ENCODE measurements at places on chromosomes 7 and 10.
A peak's percentile ranks its signal among the peaks of the same experiment; 100 is the strongest.

GRCh38 chr10:123536176-123536845 is 129.8 kb upstream of the GPR26 start:
- DNase-seq: no peak
- H3K4me1 ChIP-seq: no peaks in the 10 kb centered on the region
- no peak overlapping the region for H3K27ac ChIP-seq
- H3K36me3 ChIP-seq: no peaks in the 10 kb centered on the region

DNA sequence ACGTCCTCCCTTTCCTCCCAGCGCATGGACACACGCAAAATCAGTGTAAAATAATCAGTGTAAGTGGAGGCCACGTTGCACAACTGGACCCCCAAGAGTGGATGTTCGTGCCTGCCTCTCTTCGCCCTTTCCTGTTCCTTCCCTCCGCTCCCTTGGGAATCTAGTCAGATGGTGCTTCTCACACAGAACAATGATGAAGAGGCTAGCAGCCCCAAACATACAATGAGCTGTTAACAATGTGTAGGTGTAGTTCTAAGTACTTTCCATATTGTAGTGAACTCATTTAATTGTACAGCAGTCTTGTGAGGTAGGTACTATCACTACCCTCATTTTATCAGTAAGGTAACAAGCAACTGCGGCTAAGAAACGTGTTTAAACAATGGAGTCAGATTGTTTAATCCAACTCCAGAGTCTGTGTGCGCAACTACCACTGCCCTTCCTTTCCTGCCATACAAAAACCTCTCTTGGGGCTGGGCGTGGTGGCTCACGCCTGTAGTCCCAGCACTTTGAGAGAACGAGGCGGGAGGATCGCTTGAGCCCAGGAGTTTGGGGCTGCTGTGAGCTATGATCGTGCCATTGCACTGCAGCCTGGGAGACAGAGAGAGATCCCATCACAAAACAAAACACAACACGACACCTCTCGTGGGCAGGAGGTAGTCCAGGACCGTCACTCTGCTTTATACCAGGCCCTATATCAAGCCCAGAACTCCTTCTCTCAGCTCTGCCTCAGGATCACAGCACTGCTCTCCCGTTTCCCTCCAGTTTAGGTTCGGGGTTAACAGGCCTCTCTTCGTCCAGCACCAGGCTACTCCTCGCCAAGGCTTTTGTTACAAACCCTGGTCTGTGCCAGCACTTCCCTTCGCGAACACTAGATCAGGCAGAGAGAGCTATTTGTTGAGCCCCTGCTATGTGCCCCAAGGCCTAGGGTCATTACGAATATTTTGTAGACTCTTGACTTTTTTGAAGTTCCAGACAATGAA is 1.1 kb downstream of the FKBP9 start:
- peak; percentile 64 for DNase-seq
- H3K27me3 ChIP-seq: no peaks in the 10 kb centered on the region
- no peaks in the 10 kb centered on the region for H3K36me3 ChIP-seq

DNA sequence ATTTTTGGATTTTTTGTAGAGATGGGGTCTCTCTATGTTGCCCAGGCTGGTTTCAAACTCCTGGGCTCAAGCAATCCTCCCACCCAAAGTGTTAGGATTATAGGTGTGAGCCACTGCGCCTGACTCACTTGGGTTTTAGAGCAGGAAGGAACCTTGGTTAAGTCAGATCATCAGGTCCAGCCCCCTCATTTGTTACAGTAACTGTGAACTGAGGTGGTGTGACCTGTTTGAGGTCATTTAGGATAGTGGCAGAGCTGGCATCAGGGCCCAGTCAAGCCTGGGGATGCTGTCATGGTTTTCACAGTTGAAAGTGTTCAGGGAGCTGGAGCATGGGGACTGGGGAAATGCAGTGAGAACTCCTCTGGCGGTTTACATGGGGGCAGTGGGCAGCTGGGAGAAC is 159.6 kb downstream of the TAX1BP1 start:
- no peaks in the 10 kb centered on the region for H3K27me3 ChIP-seq
- H3K27ac ChIP-seq: no peak overlapping the region
- H3K4me1 ChIP-seq: peaks cover 26% of the 10 kb centered on the region
- no peak for DNase-seq
- peaks cover under 1% of the 10 kb centered on the region for H3K36me3 ChIP-seq
- H3K4me3 ChIP-seq: no peak overlapping the region

- H3K4me1 ChIP-seq: peaks cover 4% of the 10 kb centered on the region
- no peak overlapping the region for H3K27ac ChIP-seq
- no peaks in the 10 kb centered on the region for H3K27me3 ChIP-seq
These were observed 7.4 kb downstream of the POLR1F start for GRCh38 chr7:19701471-19701870.

GRCh38 chr7:1761097-1761496 is 91.0 kb downstream of the ELFN1 start:
- no peaks in the 10 kb centered on the region for H3K36me3 ChIP-seq
- H3K27me3 ChIP-seq: no peaks in the 10 kb centered on the region
- peaks cover 12% of the 10 kb centered on the region for H3K4me1 ChIP-seq
- no peak for DNase-seq

- no peaks in the 10 kb centered on the region for H3K36me3 ChIP-seq
- peaks cover 72% of the 10 kb centered on the region for H3K27me3 ChIP-seq
These were observed 293.8 kb downstream of the TCERG1L start for GRCh38 chr10:131017566-131018285.

GRCh38 chr10:86217371-86218080 is 149.1 kb downstream of the GRID1 start:
- no peak overlapping the region for H3K27ac ChIP-seq
- H3K4me3 ChIP-seq: no peak overlapping the region
- no peaks in the 10 kb centered on the region for H3K36me3 ChIP-seq
- H3K4me1 ChIP-seq: no peaks in the 10 kb centered on the region
- H3K27me3 ChIP-seq: peaks cover 12% of the 10 kb centered on the region

DNA sequence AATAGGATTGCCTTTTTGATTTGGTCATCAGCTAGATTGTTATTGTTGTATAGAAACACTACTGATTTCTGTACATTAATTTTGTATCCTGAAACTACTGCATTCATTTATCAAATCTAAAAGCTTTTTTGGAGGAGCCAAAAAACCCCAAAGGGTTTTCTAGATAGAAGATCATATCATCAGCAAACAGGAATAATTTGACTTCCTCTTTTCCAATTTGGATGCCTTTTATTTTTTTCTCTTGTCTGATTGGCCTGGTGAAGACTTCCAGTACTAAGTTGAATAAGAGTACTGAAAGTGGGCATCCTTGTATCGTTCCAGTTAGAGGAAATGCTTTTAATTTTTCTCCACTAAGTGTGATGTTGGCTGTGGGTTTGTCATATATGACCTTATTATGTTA is 10.6 kb upstream of the ENTPD7 start:
- no peak overlapping the region for H3K4me3 ChIP-seq
- no peak overlapping the region for H3K27ac ChIP-seq
- DNase-seq: no peak
- H3K27me3 ChIP-seq: no peaks in the 10 kb centered on the region
- no peaks in the 10 kb centered on the region for H3K36me3 ChIP-seq
- no peaks in the 10 kb centered on the region for H3K4me1 ChIP-seq

DNA sequence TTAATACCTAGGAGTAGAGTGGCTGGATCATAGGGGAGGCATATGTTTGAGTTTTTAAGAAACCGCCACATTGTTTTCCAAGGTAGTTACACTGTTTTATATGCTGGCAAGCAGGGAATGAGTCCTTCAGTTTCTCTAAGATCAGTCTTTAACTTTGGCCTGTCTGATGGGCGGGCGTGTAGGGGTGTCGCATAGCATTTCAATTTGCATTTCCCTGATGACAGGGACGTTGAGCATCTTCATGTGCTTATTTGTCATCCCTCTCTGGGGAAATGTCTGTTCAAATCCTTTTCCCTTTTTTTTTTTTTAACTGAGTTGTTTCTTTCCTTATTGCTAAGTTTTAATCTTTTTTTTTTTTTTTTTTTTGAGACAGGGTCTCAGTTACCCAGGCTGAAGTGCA is 9.8 kb downstream of the MTG1 start:
- H3K36me3 ChIP-seq: peaks cover 93% of the 10 kb centered on the region
- no peaks in the 10 kb centered on the region for H3K27me3 ChIP-seq
- H3K4me3 ChIP-seq: no peak overlapping the region
- no peak overlapping the region for H3K27ac ChIP-seq

- peak; percentile 25 for DNase-seq
- peak overlapping the region; percentile 97 for H3K27ac ChIP-seq
- H3K4me3 ChIP-seq: peak overlapping the region; percentile 93
- H3K4me1 ChIP-seq: peaks cover 76% of the 10 kb centered on the region
These were observed 2.6 kb upstream of the ZNF503 start for GRCh38 chr10:75403939-75404814.

GRCh38 chr10:116487522-116488430 is 58.0 kb upstream of the PNLIP start:
- no peaks in the 10 kb centered on the region for H3K4me1 ChIP-seq
- H3K4me3 ChIP-seq: no peak overlapping the region
- DNase-seq: no peak
- H3K27me3 ChIP-seq: peaks cover 20% of the 10 kb centered on the region
- no peaks in the 10 kb centered on the region for H3K36me3 ChIP-seq

DNA sequence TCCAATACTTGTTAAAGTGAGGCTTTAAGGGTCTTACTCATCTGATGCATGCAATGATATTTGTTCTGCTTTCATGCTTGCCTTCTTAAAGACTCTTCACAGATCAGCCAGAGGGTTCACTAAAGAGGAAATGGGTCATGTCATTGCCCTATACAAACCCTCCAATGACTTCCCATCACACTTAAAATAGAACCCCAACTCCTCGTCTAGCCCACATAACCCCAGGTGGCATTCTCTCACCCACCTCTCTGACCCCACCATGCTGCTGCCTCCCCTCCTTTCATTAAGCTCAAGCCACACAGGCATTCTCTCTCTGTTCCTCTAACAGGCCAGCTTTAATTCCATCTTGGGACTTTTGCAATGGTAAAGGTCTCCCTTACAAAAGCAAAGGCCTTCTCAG is 253.6 kb downstream of the GRID1 start:
- no peak for DNase-seq
- no peaks in the 10 kb centered on the region for H3K36me3 ChIP-seq
- no peaks in the 10 kb centered on the region for H3K4me1 ChIP-seq
- H3K27ac ChIP-seq: no peak overlapping the region
- H3K27me3 ChIP-seq: peaks cover 23% of the 10 kb centered on the region
- H3K4me3 ChIP-seq: no peak overlapping the region

GRCh38 chr7:913736-914520 is 37.6 kb downstream of the GET4 start:
- H3K36me3 ChIP-seq: no peaks in the 10 kb centered on the region
- H3K27me3 ChIP-seq: peaks cover 3% of the 10 kb centered on the region
- H3K4me1 ChIP-seq: peaks cover 7% of the 10 kb centered on the region
- H3K4me3 ChIP-seq: no peak overlapping the region
- H3K27ac ChIP-seq: no peak overlapping the region
- DNase-seq: no peak

GRCh38 chr7:143882604-143883078 is 19.3 kb downstream of the TCAF1 start:
- DNase-seq: peak; percentile 79
- H3K27ac ChIP-seq: peak overlapping the region; percentile 88
- H3K27me3 ChIP-seq: no peaks in the 10 kb centered on the region
- H3K36me3 ChIP-seq: no peaks in the 10 kb centered on the region

GRCh38 chr10:15852111-15852557 is 8.2 kb downstream of the MINDY3 start:
- DNase-seq: no peak
- no peak overlapping the region for H3K4me3 ChIP-seq
- H3K27me3 ChIP-seq: no peaks in the 10 kb centered on the region
- no peak overlapping the region for H3K27ac ChIP-seq
- H3K4me1 ChIP-seq: peaks cover 10% of the 10 kb centered on the region

DNA sequence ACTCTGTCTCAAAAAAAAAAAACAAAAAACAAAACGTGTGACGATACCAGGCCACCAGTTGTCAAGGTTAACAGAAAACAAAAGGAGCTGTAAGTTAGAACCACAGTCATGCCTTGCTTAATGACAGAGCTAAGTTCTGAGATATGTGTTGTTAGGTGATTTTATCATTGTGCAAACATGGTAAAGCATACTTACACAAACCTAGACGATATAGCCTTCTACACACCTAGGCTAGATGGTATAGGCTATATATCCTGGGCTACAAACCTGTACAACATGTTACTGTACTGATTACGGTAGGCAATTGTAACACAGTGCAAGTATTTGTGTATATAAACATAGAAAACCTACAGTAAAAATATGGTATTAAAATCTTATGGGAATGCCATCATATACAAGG is 564.2 kb downstream of the HTR7 start:
- H3K4me3 ChIP-seq: no peak overlapping the region
- no peak overlapping the region for H3K27ac ChIP-seq
- no peak for DNase-seq
- peaks cover under 1% of the 10 kb centered on the region for H3K4me1 ChIP-seq

DNA sequence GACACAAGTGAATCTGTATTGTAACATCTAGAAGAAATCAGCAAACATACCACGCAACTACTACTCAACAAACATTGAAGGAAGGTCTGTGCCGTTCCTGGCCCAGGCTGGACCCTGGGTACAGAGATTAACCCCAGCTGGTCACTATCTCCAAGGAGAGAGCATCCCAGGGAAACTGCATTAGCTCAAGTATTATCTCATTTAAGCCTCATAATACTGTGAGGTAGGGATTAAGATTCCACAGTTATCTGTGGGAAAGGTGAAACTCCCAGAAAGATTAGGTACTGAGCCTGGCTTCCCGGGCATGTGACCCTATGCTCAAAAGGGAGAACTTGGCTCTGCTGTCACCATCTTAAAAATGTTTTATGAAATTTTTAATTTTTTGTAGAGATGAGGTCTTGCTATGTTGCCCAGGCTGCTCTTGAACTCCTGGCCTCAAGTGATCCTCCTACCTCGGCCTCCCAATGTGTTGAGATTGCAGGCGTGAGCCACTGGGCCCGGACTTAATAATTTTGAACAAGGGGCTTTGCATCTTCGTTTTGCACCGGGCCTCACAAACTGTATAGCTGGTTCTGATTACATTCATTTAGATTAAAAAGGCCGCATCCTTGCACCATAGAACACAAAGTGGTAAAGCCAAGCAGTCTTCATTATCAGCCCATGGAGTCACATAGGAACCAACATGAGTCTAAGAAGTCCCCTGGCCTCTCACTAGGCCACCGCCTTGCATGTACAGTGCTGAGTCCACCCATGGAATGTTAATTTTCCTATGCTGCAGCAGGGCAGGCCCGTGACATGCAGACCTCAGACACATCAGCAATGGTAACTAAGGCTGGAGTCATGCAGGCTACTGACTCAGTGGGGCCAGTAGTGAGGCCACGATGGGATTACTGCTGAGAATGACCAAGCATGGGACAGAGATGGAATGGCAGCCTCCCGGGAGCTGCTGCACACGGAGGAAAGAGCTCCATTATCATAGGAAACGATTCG is 5.5 kb upstream of the CTBP2 start:
- no peak overlapping the region for H3K4me3 ChIP-seq
- DNase-seq: no peak
- no peaks in the 10 kb centered on the region for H3K27me3 ChIP-seq
- H3K27ac ChIP-seq: no peak overlapping the region
- H3K4me1 ChIP-seq: peaks cover 16% of the 10 kb centered on the region

GRCh38 chr10:92832998-92833650 is 15.2 kb upstream of the EXOC6 start:
- peaks cover 47% of the 10 kb centered on the region for H3K4me1 ChIP-seq
- H3K36me3 ChIP-seq: no peaks in the 10 kb centered on the region
- no peak for DNase-seq
- no peak overlapping the region for H3K27ac ChIP-seq
